CD4-positive, alpha-beta T cell treated with Interleukin-17A for 4 hours (primary cell): ENCODE measurements at places on chromosomes 12 and 14.

- DNase-seq: peak; percentile 79
Observed at GRCh38 chr12:124921200-124922031, 7.0 kb upstream of the UBC start.

GRCh38 chr12:75606956-75607355 is 95.5 kb upstream of the KRR1 start:
- no peak for DNase-seq

DNA sequence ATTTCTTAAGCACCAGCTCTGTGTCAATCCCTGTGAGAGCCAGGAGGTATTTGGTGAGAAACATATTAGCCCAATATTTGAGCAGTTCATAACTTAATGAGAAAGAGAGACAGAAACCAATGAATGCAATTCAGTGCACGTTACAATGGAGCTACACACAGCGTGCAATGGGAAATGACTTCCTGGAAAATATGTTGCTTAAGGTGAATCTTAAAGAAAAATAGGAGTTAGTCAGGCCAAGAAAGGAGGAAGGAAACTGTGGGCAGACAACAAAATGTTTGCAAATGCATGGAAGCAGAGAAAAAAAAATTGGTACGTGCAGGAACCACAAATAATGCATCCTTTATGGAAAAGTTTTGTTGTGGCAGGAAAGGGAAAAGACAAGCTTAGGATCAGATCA is 481.7 kb downstream of the BCAT1 start:
- DNase-seq: no peak

- peak; percentile 73 for DNase-seq
Observed at GRCh38 chr12:108856428-108857157, 790 bp downstream of the SSH1 start.

GRCh38 chr12:9732921-9733461 is at the start of gene CLECL1:
Gene CLECL1 (minus strand): TSS chr12:9733097.
- DNase-seq: no peak

- DNase-seq: no peak
Observed at GRCh38 chr14:43338713-43339112, 1168.4 kb downstream of the FSCB start.

DNA sequence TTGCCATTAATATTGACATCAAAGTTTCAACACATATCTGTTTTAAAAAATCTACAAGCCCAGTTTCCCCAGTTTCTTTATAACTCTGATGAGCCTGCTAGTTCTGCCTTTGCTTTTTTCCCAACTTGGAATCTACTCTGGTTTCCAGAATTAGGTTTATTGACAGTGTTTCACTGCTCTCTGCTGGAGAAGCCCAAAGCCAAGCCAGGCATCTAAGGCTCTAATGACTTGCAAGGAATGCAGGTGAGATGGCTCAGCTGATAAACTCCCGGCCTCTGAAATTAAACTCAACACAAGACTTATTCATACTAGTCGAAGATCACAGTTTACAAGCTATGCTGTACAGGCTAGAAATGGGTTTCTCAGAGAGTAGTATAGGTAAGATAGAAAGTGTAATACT is 54.3 kb downstream of the HMGA2 start:
- DNase-seq: no peak

DNA sequence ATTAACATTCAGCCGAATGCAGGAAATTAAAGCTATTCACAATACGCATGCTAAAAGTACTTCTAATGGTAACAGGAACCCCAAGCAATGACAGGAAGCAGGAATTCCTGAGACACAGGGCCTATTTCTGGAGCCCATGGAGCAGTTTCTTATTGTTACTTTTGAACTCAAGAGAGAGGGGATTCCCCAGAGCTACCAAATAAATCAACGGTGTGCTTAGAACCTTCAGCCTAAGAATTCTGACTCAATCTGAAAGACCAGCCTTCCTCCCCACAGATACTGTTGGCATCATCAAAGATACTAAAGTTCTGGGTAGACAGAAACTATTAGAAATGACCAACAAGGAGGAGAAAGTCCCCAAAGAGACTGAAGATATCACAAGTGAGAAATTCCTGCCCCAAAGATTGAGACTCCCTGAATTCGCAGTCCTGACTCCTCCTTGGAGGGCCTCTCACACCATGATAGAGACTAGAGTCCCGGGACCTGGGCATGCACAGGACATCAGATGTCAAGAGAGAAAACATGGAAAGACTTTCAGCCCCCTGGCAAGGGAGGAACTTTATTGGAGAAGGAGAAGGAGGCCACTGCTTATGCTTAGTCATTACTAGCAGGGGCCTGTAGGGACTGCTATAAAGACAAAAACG is 32.7 kb downstream of the RTRAF start:
- no peak for DNase-seq

- DNase-seq: no peak
Observed at GRCh38 chr12:113471619-113472171, at the start of gene LHX5. Gene LHX5 (minus strand): TSS chr12:113471871. CDS start chr12:113471498, 373 bp downstream.

DNA sequence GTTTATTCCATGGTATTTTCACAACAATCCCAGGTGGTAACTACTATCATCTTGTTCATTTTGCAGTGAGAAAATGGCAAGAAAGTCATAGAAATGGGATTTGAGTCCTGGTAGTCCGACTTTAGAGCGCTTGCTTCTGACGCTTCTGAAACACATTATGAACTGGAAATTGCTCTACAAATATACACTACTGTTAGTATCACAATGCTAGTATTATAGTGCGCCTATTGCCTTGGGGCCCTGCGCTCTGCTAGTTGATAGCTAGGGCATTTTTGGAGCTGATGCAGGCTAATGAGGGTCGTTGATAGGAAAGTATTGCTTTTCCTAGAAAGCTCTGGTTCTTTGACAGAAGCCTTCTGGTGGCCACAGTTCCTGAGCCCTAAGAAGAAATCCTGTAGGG is 61.0 kb downstream of the ETV6 start:
- no peak for DNase-seq

GRCh38 chr12:59583003-59583712 is 12.7 kb upstream of the SLC16A7 start:
- DNase-seq: no peak

DNA sequence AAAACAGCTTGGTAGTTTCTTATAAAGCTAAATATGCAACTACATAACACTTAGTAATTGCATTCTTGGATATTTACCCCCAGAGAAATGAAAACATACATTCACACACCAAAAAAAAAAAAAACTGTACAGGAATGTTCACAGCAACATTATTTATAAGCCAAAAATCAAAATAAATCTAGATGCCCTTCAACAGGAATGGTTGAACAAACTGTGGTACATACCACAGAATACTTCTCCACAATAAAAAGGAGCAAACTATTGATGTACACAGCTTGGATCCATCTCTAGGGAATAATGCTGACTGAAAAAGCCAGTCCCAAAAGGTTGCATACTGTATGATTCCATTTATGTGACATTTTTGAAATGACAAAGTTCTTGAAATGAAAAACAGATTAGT is 62.1 kb upstream of the SLC38A4 start:
- no peak for DNase-seq

DNA sequence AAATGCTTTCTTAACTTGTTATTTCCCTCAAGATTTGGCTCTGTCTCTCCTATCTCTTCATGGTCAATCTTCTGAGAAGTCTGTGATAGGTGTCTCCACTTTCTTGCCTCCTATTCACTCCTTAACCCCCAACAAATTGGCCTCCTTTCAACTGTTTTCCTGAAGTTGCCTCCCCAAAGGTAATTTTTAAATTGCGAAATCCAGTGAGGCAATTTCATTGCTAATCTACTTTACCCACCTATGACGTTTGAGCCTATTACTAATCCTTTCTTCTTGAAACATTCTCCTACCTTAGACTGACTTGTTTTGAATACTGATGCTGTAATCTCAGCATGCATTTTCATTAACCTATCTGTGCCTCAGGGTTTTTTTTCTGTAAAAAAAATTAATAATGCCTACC is 6.0 kb upstream of the KCNH5 start:
- DNase-seq: no peak

DNA sequence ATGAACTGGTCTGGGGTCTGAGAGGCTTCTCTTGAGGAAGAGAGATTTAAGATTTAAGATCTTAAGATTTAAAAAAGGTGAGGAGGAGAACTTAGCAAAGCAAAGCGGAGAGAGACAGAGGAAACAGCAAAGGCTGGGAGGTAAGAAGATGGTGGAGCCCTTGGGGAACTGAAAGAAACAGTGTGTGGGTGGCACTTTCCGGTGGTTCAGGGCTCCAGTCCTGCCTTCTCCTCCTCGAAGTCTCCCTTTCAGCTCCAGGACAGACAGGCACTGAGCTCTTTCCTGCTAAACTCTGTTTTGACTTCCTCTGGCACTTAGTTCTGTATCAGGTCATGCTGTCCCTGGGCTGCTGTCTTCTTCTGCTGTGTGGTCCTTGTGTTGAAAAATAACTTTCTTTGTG is 298.7 kb upstream of the SRRM4 start:
- no peak for DNase-seq

DNA sequence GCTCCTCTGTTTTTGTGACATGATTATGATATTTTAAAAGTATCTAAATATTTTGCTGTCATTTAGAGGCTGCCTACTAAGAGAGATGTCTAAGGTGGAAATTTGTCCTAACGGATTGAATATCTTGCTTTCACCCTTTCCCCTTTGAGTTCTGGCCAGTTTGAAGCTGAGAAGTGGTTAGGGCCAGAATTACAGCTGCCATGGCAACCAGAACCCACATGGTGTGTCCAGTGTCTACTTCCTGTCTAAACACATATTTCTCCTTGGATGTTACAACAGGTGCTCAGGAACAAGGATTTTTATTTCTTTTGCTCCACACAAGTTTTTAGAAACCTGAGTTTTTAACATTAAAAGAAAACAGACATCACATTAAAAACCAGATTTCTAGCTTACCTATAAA is 335.1 kb upstream of the OR4E1 start:
- no peak for DNase-seq

DNA sequence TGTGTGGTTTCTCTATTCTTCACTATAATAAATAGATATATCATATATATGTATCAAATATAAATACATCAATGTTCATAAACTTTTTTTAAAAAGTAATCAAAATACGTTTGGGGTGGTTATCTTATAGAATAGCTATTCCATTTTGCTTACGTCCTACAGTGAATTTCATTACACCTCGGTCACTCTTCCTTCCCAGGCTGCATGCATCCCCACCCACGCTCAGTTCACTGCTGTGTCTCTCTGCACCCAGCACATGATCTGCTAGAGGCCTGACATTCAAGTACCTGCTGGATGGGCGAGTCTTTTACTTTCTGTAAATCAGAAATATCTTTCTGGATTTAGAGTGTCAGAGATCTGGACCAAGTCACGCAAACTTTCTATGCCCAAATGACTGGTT is 3.6 kb downstream of the STX2 start:
- DNase-seq: no peak

GRCh38 chr12:71214511-71215285 is 56.9 kb upstream of the TSPAN8 start:
- DNase-seq: no peak

DNA sequence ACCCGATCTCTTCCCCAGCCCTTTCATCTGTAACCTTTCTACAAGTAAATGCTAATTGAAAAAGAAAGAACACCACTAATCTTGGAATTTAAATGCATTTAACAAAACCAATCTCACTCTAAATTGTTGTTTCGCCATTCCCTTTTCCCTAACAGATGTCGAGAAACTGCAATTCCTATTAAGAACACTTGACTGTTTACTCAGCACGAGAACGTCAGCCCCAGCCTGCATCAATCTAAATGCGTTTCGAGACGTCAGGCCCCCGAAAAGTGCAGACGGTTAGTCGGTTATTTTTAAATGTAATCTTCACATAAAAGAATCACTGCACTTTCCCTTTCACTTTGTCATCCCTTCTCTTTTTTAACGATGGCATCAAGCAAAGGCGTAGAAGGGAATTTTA is 837.6 kb downstream of the VRK1 start:
- DNase-seq: peak; percentile 67

DNA sequence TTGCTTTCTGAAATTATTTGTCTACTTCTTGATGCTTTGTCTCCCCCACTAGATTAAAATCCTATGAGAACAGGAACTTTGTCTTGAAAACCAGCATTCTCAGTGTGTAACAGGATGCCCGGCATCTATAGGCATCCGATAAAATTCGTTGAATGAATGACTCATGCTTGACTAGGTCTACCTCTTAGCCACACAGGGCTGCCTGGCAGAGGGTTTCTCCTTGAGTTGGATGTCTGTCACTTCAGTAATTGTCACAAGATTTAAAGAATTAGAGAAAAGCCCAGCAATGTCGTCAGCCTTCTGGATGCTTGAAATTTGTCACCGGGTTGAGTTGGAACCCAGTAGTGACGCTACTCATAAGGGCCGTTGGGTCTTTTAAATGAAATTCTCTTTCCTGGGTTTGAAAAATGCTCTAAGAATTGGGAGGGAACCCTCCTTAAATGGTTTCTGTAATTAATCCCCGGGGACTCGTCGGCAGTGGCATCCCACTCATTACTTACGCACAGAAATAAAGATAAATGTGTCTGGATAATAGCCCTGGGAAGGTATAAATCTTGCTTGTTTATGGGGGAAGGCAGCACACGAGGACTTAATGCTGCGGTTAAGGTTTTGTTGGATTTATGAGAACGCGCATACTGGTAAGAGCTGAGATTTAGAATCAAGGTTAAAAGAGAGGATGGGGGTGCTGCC is 194.1 kb downstream of the AACS start:
- no peak for DNase-seq

DNA sequence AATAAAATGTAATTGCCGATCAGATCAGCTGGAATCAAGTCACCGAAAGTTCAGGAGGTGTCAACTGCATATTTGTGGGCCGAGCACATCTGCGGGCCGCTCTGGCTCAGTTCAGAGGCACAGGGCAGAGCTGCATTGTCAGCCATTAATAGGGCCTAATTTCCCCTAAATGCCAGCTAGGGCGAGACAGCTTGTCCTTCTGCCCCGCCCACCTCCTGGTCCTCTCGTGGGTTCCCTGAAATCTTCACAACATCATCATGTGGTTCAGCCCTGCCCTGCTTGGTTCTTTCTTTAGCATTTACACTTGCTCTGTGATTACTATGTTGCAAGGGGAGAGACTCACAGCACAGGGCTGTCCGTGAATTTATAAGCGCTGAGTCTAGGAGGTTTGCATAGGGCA is 148.9 kb downstream of the CHST11 start:
- no peak for DNase-seq

DNA sequence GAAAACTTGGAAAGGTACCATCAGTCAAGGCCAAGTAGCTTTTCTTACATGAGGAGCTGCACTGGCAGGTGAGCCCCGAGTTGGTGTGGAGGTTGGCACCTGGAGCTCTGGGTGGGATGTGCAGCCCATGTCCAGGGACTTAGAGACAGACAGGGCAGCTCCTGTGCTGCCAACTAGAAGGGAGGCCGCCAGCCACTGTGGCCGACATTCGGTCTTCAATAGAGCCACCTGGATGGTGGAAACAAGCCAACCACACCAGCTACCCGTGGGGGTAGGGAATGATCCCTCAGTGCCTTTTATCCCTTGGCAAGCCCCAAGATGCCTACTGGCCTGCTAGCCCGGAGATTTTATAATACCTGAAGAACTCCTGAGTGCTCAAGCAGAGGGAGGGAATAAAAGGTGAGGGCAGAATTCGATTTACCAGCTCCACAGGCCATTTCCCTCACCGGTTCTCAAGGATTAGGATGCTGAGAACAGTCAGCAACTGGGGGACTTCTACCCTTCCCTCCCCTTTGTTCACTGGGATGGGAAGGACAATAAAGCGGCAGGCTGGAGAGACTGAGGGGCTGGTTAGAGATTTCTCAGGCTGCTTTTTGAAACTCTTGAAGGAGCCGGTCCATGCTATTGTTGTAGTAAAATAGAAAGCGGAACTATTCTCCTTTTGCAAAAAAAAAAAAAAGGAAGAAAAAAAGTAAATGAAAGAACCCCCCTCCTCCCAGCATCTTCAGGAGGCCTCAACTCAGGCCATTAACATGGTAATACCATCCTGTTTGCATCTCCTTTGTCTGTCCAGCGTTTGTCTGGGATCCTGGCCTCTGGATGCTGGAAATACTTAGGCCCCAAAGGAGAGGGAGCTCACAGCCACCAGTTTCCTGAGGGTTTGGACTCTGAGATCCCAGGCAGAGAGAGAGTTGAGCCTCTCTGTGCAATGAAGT is 321.6 kb downstream of the ZFP36L1 start:
- DNase-seq: no peak
